ENCODE measurements at places on chromosomes 2 and 18.

DNA sequence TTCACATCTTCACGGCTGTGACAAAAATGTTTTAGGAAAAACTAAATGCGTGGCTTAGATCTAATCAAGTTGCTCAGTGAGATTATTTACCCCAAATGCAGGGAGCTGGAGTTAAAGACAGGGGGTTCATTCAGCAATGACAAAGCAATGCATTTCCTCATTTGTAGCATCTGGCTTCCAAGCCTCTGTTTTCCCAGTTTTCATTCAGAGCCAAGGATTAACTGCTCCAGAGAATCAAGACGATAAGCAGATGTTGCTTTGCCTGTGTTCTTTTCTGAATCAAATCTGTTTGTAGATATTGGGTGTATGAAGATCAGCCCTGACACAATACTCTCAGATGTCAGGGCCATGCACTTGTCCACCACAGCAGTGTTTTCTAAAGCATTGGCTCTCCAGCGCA, 147.4 kb upstream of the SIX2 start:
- no peak for DNase-seq
- H3K27ac ChIP-seq = no peak overlapping the region
- H3K27me3 ChIP-seq = no peaks in the 10 kb centered on the region
- no peak overlapping the region for H3K4me3 ChIP-seq

GRCh38 chr2:64930258-64930671, 58.9 kb upstream of the SLC1A4 start:
- no peaks in the 10 kb centered on the region for H3K27me3 ChIP-seq
- no peak for DNase-seq
- no peak overlapping the region for H3K4me3 ChIP-seq
- no peaks in the 10 kb centered on the region for H3K36me3 ChIP-seq
- H3K4me1 ChIP-seq = no peaks in the 10 kb centered on the region

- H3K4me1 ChIP-seq = no peaks in the 10 kb centered on the region
- no peak overlapping the region for H3K27ac ChIP-seq
- no peak overlapping the region for H3K4me3 ChIP-seq
- H3K36me3 ChIP-seq = no peaks in the 10 kb centered on the region
These were observed 46.0 kb downstream of the CAVIN2 start for GRCh38 chr2:191800874-191801273.

DNA sequence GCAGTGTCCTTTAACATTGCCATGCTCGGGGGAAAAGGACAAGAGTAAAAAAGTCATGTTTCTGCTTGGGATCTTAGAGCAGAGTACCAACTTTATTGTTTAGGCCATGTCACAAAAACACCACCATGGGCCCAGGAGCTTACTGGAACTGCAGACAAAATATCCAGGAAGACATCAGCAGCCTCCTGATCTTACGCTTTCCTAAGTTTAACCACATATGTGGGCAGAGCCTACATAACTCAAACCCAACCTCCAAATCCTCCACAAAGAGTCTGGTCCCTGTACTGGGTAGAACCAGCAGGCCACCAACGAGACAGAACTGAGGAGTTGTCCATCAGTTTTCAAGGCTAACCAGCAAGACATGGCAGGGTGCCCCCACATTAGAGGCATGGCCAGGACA, 10.3 kb downstream of the GALNT14 start:
- H3K4me3 ChIP-seq = no peak overlapping the region
- no peaks in the 10 kb centered on the region for H3K4me1 ChIP-seq
- H3K36me3 ChIP-seq = no peaks in the 10 kb centered on the region
- H3K27ac ChIP-seq = no peak overlapping the region

DNA sequence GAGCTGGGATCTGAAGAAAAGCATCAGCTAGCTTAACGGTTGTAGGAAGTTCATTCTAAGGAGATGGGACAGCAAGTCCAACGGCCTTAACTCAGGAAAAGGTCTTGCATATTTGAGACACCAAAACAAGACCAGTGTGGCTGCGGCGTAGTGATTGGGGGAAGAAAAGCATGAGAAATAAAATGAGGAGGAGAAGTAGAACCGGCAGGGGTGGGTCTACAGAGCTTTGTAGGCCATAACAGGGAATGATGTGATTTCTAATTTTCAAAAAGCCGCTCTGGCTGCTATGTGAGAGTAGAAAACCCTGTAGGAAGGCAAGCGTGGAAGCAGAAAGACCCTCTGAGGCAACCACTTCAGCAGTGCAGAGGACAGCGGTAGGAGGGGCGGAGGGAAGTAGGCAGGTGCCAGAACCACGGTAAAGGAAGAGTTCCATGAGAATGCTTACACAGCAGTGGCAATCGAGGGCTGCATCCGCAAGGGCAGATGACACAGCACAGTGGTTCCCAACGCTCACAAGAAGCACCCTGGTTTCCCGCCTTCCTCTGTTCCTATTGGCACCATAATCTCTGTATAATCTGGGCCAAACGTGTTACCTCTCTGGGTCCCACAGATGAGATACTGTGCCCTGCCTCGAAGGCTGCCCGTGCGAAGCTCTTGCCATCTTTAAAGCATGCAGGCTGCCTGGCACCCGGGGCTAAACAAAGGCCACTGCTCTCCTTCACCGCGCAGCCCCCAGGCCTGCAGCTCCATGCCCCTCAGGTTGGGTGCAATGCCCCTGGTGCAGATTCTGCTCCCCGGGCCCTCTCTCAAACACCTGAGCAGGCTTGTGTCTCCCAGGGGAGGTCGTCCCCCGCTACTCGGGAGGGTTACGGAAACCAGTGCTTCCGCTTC, 795 bp downstream of the ANKRD39 start:
- peak overlapping the region; percentile 56 for H3K4me3 ChIP-seq
- peaks cover 30% of the 10 kb centered on the region for H3K4me1 ChIP-seq
- no peaks in the 10 kb centered on the region for H3K27me3 ChIP-seq
- peaks cover 36% of the 10 kb centered on the region for H3K36me3 ChIP-seq
- H3K27ac ChIP-seq = peak overlapping the region; percentile 73

DNA sequence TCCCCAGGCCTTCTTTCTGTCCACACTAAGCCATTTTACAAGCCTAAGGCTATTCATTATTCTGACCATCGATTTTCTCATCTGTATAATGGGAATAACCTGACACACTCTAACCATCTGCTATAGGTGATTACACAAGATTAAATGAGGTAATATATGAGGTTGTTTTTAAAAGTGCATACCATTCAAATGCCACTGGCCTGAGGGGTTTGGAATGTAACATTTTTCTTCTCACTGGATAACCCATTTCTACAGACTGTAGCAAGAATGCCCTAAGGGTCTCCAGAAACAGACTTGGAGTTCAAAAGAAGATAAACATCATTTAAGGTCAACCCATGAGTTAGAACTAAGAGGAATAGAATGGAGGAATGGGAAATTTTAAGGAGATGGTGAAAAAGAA, 111.7 kb upstream of the SETBP1 start:
- no peaks in the 10 kb centered on the region for H3K36me3 ChIP-seq
- no peak for DNase-seq
- no peaks in the 10 kb centered on the region for H3K4me1 ChIP-seq
- H3K27ac ChIP-seq = no peak overlapping the region
- H3K27me3 ChIP-seq = no peaks in the 10 kb centered on the region

DNA sequence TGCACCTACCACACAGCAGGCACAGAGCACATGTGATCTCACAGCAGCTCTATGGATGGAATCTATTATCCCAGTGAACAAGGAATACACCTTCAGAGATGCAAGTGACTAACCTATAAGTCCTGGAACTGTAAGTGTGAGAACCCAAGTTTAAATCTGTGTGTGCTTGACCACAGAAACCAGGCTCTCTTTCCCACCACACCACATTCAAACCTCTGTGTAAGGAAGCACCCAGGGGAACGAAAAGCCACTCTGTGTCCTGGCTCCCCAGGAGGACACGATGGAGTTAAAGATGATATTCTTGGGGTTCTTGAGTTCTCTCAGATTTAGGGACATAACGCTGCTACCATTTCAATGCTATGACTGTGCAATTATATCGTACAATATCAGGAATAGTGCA, 38.9 kb downstream of the TTR start:
- no peak overlapping the region for H3K27ac ChIP-seq
- H3K27me3 ChIP-seq = no peaks in the 10 kb centered on the region
- no peaks in the 10 kb centered on the region for H3K4me1 ChIP-seq
- H3K4me3 ChIP-seq = no peak overlapping the region

GRCh38 chr2:10136101-10136934, 13.8 kb downstream of the RRM2 start:
- H3K27ac ChIP-seq = no peak overlapping the region
- no peak overlapping the region for H3K4me3 ChIP-seq
- no peak for DNase-seq

DNA sequence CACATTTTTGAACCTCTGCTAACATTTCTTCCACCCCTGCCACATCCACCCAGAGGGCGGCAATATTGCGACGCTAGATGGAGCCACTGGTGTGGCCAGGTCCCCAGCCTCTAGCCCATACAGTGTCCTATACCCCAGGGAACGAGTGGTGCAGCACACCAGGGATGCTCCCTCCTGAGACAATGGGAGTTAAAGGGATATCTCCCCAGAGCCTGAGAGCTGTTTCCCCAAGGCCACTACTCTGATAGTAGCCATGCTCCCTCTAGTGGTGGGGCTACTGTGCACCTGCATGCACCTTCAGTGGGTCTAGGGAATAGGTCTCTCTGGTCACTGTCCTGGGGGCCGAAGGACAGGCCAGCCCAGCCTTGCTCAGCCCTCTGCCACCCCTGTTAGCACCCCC, 336.4 kb upstream of the FSHR start:
- H3K4me1 ChIP-seq = no peaks in the 10 kb centered on the region
- H3K4me3 ChIP-seq = no peak overlapping the region
- H3K27ac ChIP-seq = no peak overlapping the region
- H3K27me3 ChIP-seq = no peaks in the 10 kb centered on the region

DNA sequence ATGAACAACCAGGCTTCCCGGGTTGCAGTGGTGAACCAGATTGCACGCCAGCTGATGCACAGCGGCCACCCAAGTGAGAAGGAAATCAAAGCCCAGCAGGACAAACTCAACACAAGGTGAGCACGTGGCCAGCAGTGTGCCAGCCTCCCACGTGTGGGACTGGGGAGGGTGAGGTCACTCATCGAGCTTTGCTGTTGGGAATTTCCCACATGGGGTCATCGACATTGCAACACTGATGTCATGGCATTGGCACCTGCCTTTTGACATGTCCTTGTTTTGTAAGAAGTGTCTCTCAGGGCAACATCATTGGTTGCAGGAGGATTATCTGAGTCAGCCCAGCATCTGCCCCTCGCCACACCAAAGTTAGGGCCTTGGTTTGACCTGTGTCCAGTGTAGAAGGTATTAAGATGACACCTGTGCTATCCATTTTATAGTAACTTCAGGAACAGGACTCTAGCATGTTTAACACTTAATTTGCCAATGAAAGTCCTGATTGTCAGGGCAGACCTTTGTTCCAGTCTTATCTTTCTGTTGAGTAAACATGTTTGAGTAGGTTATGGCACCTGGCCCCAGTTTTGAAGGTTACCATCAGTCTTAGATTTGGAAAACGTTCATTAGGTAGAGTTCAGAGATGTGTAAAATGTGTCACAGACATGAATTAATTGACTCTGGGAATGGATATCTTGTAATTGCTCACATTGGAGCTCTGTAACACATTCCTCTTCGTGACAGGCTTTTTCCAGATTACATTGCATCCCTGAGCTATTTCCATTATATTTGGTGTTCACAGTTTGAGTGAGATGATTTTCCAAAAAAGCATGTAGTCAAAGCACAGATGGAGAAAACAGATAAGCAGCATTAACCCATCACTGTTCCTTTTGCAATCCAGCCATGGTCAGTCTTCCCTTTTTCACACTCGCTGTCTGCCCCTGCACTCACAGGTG, 93.3 kb upstream of the EML6 start:
- no peaks in the 10 kb centered on the region for H3K27me3 ChIP-seq
- H3K4me3 ChIP-seq = no peak overlapping the region
- no peak for DNase-seq
- no peak overlapping the region for H3K27ac ChIP-seq

DNA sequence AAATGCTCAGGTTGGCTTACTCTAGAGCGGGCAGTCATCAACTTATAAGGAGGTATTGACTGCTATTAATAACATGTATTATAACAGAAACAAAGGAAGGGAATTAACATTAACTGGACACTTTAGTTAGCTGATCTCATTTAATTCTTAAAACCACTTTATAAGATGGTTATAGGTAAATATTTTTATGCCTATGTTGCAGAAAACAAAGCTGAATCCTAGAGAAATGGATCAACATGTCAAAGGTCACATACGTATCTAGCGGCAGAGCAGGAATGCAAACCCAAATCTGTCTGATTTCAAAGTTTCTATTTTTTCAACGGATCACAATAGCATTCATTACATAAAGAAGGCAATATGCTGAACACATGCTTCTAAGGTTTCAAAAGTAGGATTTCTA, 200.0 kb downstream of the PDE1A start:
- no peaks in the 10 kb centered on the region for H3K4me1 ChIP-seq
- no peak overlapping the region for H3K27ac ChIP-seq
- no peaks in the 10 kb centered on the region for H3K27me3 ChIP-seq
- no peak for DNase-seq
- H3K4me3 ChIP-seq = no peak overlapping the region

DNA sequence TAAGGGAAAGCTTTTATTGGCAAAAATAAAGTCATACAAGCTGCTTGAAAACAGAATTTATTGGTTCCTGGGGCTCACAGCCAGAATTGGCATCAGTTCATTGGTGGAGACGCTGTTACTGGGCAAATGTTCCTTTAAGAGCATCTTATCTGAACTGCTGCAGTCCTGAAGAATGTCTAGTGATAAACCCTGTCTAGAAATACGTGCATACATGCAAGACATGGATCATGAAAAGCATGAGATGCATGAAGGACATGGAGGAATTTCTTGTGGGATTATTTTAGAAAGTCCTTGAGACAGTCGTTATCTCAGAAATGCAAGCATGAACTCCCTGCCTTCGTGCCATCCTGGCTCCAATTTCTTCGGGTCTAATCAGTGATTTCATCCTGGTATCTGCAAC, 32.5 kb upstream of the FHOD3 start:
- DNase-seq = no peak
- no peak overlapping the region for H3K27ac ChIP-seq
- no peaks in the 10 kb centered on the region for H3K27me3 ChIP-seq
- no peaks in the 10 kb centered on the region for H3K4me1 ChIP-seq
- H3K36me3 ChIP-seq = no peaks in the 10 kb centered on the region

- H3K27ac ChIP-seq = no peak overlapping the region
- no peaks in the 10 kb centered on the region for H3K27me3 ChIP-seq
- H3K4me3 ChIP-seq = no peak overlapping the region
- no peaks in the 10 kb centered on the region for H3K4me1 ChIP-seq
- H3K36me3 ChIP-seq = no peaks in the 10 kb centered on the region
These were observed 62.9 kb downstream of the MIB1 start for GRCh38 chr18:21803495-21803894.

DNA sequence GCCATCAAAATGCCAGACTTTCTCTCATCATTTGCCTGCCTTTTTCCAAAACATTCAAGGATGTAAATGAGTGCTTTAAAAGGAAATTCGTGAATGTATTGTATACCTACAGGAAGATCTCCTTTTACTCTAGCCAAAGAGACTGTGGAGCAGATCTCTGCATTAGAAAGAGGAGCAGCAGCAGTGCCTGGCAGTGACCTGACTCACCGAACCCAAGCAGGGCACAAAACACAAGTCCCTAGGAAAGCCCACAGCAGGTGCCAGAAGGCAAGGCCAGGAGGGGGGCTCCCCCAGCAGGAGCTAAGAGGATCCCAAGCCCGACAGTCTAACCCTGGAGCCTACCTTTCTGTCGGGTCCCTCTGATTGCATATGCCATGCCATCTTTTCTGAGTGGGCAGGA, 47.9 kb downstream of the L3MBTL4 start:
- no peaks in the 10 kb centered on the region for H3K4me1 ChIP-seq
- H3K36me3 ChIP-seq = no peaks in the 10 kb centered on the region
- no peaks in the 10 kb centered on the region for H3K27me3 ChIP-seq
- H3K27ac ChIP-seq = no peak overlapping the region
- DNase-seq = no peak
- H3K4me3 ChIP-seq = no peak overlapping the region
